ENCODE measurements at places on chromosomes 2 and 18. TPM values are rescaled to one million over a fixed set of nuclear protein-coding genes. Genes with fewer than 3 reads are reported as not detected.

Gene VSNL1
- polyA plus RNA-seq, result 6.4 TPM

Gene THOC1
- 5.2 TPM for polyA plus RNA-seq

Gene ZNF396
- polyA plus RNA-seq, result 0.86 TPM

Gene PID1
- 51.0 TPM for polyA plus RNA-seq

Gene TANC1
- 3.7 TPM for polyA plus RNA-seq

Gene NEB
- 0.37 TPM for polyA plus RNA-seq

Gene RPRM
- polyA plus RNA-seq, result not detected

Gene REG1B
- 0.18 TPM for polyA plus RNA-seq

Gene CTDP1
- 7.6 TPM for polyA plus RNA-seq

Gene DNAJC5G
- not detected for polyA plus RNA-seq

Gene RAB3GAP1
- polyA plus RNA-seq, result 8.8 TPM

Gene LONRF2
- 0.24 TPM for polyA plus RNA-seq

Gene L3MBTL4
- 4.5 TPM for polyA plus RNA-seq

Gene ME2
- 11.5 TPM for polyA plus RNA-seq

Gene IL36B
- not detected for polyA plus RNA-seq

Gene FER1L5
- polyA plus RNA-seq, result not detected

Gene EHD3
- 7.2 TPM for polyA plus RNA-seq

Gene IL18R1
- polyA plus RNA-seq, result 7.0 TPM

Gene WNT6
- not detected for polyA plus RNA-seq

Gene ZDBF2
- polyA plus RNA-seq, result 1.2 TPM

Measured in liver (tissue), 10 donors.